ENCODE measurements at places on chromosomes 6 and 20.

DNA sequence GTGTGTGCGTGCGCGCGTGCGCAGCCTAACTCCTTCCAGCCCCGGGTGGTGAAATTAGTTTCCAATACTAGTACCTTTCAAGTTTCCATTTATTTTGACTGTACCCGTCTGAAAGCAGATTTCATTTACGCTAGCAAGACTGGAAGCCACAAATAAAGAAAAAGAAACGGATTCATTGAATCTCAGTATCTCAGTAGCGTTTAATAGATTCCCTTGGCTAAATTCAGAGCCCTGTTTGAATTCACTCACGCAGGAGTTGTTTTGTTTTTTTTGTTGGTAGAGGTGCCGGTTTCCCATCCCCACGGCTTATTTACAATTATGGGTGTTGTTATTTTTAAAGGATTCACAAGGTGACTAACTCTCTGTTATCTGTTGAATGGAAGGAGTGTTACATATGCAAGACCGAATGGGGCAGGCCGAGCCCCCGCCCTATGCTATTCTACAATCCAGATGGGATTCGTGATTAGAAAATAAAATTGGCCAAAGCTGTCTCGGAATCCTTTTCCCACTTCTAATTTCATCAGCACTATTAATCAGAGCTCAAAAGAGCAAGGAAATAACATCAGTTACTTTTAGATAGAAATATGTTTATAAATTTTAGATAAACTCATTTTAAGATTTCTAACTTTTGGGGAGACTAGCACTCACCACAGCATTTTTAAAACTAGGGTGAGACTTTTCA lies 2.3 kb upstream of the INSM1 start:
- H3K27me3 ChIP-seq = peaks cover 91% of the 10 kb centered on the region
- no peaks in the 10 kb centered on the region for H3K36me3 ChIP-seq
- H3K4me3 ChIP-seq = no peak overlapping the region
- H3K27ac ChIP-seq = no peak overlapping the region
- H3K4me1 ChIP-seq = no peaks in the 10 kb centered on the region

- no peaks in the 10 kb centered on the region for H3K27me3 ChIP-seq
- peak within 1 kb of the TSS; percentile 45 for H3K4me3 ChIP-seq
- H3K4me1 ChIP-seq = peaks cover 14% of the 10 kb centered on the region
- H3K27ac ChIP-seq = no peak within 1 kb of the TSS
- peak; percentile 62 for DNase-seq
- H3K36me3 ChIP-seq = no peaks in the 10 kb centered on the region
These were observed at the start of gene TPD52L1 for GRCh38 chr6:125153391-125154117. Gene TPD52L1, plus strand, starts transcription at chr6:125153773. Its CDS starts 179 bp downstream, at chr6:125153952.

- DNase-seq = no peak
- no peaks in the 10 kb centered on the region for H3K27me3 ChIP-seq
- no peak overlapping the region for H3K27ac ChIP-seq
These were observed 42.5 kb upstream of the SLC22A1 start for GRCh38 chr6:160078883-160079685.

GRCh38 chr6:28368522-28368921 lies 18.8 kb downstream of the ZKSCAN3 start:
- no peak for DNase-seq
- H3K27ac ChIP-seq = no peak overlapping the region
- H3K36me3 ChIP-seq = peaks cover 7% of the 10 kb centered on the region
- no peak overlapping the region for H3K4me3 ChIP-seq
- H3K27me3 ChIP-seq = no peaks in the 10 kb centered on the region

DNA sequence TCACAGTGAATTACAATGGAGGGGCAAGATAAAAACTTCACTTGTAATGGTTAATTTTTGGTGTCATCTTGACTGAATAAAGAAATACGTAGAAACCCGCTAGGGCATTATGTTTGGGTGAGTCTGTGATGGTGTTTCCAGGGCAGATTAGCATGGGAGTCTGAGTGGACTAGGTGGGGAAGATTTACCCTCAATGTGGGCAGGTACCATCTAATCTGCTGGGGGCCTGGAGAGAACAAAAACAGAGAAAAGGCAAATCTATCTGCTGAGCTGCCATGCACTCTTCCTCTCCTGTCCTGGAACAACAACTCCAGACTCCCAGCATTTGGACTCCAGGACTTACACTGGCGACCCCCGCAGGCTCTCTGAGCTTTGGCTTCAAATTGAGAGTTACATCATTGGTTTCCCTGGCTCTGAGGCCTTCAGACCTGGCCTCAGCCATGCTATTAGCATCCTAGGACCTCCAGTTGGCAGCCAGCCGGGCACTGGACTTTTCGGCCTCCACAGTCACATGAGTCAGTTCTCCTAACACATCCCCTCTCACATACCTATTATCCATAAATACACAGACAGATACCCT lies 19.7 kb downstream of the NINL start:
- H3K27ac ChIP-seq = no peak overlapping the region
- H3K4me1 ChIP-seq = no peaks in the 10 kb centered on the region
- no peaks in the 10 kb centered on the region for H3K27me3 ChIP-seq
- no peak overlapping the region for H3K4me3 ChIP-seq
- no peaks in the 10 kb centered on the region for H3K36me3 ChIP-seq

DNA sequence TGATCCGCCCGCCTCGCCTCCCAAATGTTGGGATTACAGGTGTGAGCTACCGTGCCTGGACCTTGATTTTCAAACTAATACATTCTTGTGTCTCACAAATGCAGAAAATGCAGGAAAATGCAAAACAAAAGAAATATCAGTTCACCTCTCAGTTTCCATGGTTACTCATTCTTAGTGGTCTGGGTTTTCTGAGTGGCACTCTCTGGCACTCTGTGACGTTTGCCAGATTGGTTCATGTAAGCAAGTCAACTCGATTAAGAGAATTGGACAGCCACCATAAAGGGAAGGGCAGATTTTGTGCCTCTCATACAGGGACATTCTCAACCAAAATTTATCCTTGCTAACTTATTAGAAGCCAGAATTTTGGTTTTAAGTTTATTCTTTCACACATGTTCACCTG lies 8.6 kb downstream of the CMTR1 start:
- DNase-seq = no peak
- H3K4me1 ChIP-seq = no peaks in the 10 kb centered on the region
- no peaks in the 10 kb centered on the region for H3K27me3 ChIP-seq
- no peak overlapping the region for H3K27ac ChIP-seq
- no peak overlapping the region for H3K4me3 ChIP-seq
- peaks cover 9% of the 10 kb centered on the region for H3K36me3 ChIP-seq

DNA sequence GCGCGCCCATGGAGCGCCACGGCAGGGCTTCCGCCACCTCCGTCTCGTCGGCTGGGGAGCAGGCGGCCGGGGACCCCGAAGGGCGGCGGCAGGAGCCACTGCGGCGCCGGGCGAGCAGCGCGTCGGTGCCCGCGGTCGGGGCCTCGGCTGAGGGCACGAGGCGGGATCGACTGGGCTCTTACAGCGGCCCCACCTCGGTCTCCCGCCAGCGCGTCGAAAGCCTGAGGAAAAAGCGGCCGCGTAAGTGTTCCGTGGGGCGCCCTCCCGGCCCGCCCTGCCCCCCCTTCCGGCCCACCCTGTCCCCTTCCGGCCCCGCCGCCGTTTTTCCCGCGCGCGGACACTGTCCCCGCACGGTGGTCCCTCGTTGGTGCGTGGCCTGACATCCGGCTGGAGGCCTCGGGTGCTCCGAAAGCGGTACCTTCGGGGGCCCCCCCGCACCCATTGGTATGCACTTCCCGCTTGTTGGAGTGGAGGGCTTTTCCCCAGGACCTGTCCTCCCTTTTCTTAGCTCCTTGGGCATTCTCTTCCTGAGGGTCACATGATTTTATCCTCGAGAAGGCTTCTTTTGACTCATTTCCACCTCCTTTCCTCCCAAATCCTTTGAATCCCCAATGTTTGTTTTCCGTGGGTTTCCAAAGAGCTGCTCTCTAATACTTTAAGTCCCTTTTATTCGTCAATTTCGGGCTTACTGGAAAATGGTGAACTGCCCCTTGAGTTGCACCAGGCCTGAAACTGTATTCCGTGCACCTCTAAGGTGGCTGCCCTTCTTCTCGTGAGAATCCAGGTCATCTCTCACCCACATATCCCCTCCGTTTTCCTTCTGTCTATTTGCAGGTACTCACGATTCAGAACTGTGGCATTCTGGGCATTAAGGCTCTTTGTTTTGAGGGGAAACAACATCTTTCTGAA lies 556 bp downstream of the PANK2 start:
- H3K36me3 ChIP-seq = peaks cover 2% of the 10 kb centered on the region
- H3K27ac ChIP-seq = peak overlapping the region; percentile 93
- peaks cover 41% of the 10 kb centered on the region for H3K4me1 ChIP-seq
- no peaks in the 10 kb centered on the region for H3K27me3 ChIP-seq
- H3K4me3 ChIP-seq = peak overlapping the region; percentile 100

DNA sequence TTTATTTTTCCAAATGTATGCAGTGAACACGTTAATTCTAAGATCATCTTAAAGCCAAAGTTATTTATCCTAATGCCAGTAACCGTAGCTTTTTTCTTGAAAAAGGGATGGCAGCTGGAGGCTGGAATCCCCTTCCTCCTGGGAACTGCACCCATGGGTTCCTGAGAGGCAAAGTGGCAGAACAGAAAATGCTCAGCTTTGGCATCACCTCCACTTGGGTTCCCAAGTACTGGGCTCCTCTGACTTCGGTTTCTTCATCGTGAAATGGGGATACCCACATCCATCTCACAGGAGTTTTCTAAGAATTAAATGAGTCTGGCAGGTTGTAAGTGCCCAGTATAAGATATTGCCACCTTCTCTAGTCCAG lies 6.2 kb upstream of the DDX43 start:
- peaks cover 10% of the 10 kb centered on the region for H3K4me1 ChIP-seq
- no peaks in the 10 kb centered on the region for H3K27me3 ChIP-seq
- peak overlapping the region; percentile 35 for H3K4me3 ChIP-seq
- H3K27ac ChIP-seq = no peak overlapping the region
- no peak for DNase-seq

DNA sequence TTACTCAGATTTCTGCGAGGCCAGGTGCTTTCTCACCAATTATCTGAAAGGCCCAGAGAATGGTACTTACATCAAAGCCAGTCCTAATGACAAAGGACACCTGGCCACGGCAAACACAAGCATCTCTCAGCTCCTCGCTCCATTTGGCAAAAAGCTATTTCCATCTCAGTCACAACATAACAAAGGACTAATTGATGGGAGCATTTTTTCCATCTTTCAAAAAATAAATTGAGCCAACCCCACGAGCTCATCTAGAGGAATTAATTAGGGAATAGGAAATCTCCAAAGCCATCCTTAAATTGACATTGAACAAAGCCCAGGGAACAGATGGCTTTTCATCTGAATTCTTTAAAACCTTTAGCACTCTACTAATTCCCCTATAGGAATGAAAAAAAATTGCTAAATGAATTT lies 236.7 kb downstream of the HAO1 start:
- no peaks in the 10 kb centered on the region for H3K4me1 ChIP-seq
- H3K27ac ChIP-seq = no peak overlapping the region
- no peaks in the 10 kb centered on the region for H3K36me3 ChIP-seq
- no peak overlapping the region for H3K4me3 ChIP-seq
- H3K27me3 ChIP-seq = no peaks in the 10 kb centered on the region

GRCh38 chr20:64065062-64065973 lies 2.3 kb downstream of the TCEA2 start:
- H3K36me3 ChIP-seq = no peaks in the 10 kb centered on the region
- H3K27ac ChIP-seq = no peak overlapping the region

DNA sequence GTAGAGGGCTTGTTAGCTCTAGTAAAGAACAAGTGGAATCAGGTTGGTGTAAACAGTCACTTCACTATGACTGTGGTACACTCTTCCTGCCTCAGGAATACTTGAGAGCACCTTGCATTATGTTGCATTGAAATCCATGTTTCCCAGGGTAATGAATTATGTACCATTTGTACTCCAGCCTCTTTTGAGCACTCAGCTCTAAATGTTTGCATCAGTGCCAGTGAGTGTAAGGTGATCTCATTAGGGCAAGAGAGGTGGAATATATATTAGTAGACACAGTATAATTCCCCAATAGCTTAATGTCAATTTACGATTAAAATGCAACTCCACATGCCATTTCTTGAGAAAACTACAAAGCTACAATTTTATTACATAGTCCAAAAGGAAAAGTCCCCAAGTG lies 319.6 kb upstream of the POU3F2 start:
- H3K36me3 ChIP-seq = no peaks in the 10 kb centered on the region
- no peaks in the 10 kb centered on the region for H3K4me1 ChIP-seq
- no peak overlapping the region for H3K27ac ChIP-seq
- no peak for DNase-seq
- no peak overlapping the region for H3K4me3 ChIP-seq

GRCh38 chr6:5634525-5634924 lies 372.2 kb downstream of the NRN1 start:
- no peaks in the 10 kb centered on the region for H3K4me1 ChIP-seq
- no peak overlapping the region for H3K27ac ChIP-seq
- no peak overlapping the region for H3K4me3 ChIP-seq
- no peak for DNase-seq
- no peaks in the 10 kb centered on the region for H3K36me3 ChIP-seq

- H3K4me1 ChIP-seq = no peaks in the 10 kb centered on the region
- H3K4me3 ChIP-seq = no peak overlapping the region
- no peak overlapping the region for H3K27ac ChIP-seq
- H3K27me3 ChIP-seq = no peaks in the 10 kb centered on the region
- DNase-seq = no peak
- no peaks in the 10 kb centered on the region for H3K36me3 ChIP-seq
These were observed 9.2 kb downstream of the SCP2D1 start for GRCh38 chr20:18822832-18823231.

GRCh38 chr20:41108531-41108930 lies 28.8 kb upstream of the PLCG1 start:
- H3K4me1 ChIP-seq = no peaks in the 10 kb centered on the region
- no peaks in the 10 kb centered on the region for H3K27me3 ChIP-seq
- H3K36me3 ChIP-seq = peaks cover 37% of the 10 kb centered on the region
- H3K4me3 ChIP-seq = no peak overlapping the region
- no peak for DNase-seq

DNA sequence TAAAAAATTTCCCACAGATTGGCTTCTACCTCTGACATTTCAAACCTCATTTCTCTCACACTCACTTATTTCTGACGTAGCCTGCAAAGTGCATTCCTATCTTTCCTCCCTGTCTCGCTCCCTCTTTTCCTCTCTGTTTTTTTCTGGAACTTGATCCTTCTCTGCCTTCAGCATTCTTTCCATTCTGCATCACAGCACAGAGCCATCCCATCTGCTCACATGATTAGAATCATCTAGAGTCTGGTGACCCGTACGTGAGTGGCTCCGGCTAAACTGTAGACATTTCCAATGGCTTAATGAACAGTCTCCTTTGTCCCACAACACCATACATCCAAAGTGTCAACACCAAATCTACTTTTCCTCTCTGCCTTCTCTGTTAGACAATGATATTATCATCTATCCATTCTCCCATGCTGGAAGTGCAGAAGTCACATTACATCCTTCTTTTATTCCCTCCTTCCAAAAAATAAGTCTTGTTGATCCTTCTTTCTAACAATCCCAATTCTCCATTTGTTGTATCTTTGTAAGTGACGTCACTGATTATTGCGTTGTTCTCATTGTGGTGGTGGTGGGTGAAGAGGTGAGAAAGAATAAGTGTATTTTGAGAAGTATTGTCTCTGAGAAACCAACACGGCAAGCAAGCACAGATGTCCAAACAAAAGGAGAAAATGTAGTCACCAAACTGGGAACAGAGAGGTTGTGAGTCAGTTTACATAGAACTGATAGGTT lies 41.6 kb downstream of the OPRM1 start:
- H3K27ac ChIP-seq = no peak overlapping the region
- DNase-seq = no peak
- H3K27me3 ChIP-seq = no peaks in the 10 kb centered on the region

GRCh38 chr20:16539280-16540021 lies 33.8 kb downstream of the KIF16B start:
- H3K27ac ChIP-seq = no peak overlapping the region
- H3K27me3 ChIP-seq = no peaks in the 10 kb centered on the region
- H3K36me3 ChIP-seq = no peaks in the 10 kb centered on the region
- no peak overlapping the region for H3K4me3 ChIP-seq
- no peak for DNase-seq

GRCh38 chr6:140475086-140475485 lies 1100.6 kb upstream of the CITED2 start:
- H3K4me3 ChIP-seq = no peak overlapping the region
- no peak for DNase-seq
- H3K27ac ChIP-seq = no peak overlapping the region
- no peaks in the 10 kb centered on the region for H3K36me3 ChIP-seq
- H3K27me3 ChIP-seq = no peaks in the 10 kb centered on the region

Data from endothelial cell of umbilical vein (primary cell).